Stimulated activated CD8-positive, alpha-beta memory T cell treated with anti-CD3 and anti-CD28 coated beads, Interleukin-4, amount 100 ng/mL, for 1 hour (primary cell): ENCODE measurements at places on chromosomes 5 and 9.

DNA sequence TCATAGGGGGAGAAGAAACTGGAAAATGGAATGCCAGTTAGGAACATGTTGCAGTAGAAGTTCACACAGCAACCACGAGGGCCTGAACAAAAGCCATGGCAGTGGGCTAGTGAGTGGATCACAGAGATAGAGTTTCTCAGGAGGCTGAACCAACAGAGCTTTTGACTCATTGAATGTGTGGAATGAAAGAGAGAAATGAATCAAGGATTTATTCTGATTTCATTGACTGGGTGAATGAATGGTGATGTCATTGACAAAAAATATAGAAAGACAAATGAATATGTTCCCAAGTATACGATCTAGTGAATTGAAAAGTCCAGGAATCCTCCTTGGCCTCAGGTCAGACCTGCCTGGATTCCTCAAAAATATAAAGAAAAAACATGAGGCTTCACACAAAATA lies 99.2 kb downstream of the ZNF462 start:
- no peak for DNase-seq

DNA sequence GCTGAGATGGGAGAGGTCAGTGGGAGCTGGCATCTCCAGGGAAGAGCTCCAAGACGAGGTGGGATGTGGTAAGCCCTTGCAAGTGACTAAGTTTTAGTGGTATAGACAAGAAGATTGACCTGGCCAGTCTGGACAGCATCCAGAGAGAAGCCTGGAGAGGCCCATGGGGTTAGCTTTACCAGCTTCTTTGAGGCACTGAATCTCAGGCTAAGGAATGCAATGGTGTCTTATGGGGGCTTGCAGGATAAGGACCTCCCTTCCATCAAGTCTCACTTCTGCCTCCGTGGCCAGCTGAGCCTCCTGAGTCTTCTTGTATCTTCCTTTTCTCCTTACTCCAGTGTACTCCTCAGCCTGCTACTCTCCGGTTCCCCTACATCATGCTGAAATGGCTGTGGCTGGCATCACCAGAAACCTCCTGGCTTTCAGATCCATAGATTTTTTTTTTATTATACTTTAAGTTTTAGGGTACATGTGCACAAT lies 56.5 kb upstream of the JADE2 start:
- DNase-seq, result no peak

GRCh38 chr9:69056191-69056815 lies 20.8 kb downstream of the FXN start:
- no peak for DNase-seq

GRCh38 chr5:151584057-151584937 lies 6.8 kb downstream of the FAT2 start:
- DNase-seq, result no peak

GRCh38 chr9:15423231-15423985 lies 732 bp downstream of the SNAPC3 start:
- no peak for DNase-seq

- DNase-seq, result no peak
Observed at GRCh38 chr5:161235569-161235968, 311.0 kb downstream of the GABRB2 start.

DNA sequence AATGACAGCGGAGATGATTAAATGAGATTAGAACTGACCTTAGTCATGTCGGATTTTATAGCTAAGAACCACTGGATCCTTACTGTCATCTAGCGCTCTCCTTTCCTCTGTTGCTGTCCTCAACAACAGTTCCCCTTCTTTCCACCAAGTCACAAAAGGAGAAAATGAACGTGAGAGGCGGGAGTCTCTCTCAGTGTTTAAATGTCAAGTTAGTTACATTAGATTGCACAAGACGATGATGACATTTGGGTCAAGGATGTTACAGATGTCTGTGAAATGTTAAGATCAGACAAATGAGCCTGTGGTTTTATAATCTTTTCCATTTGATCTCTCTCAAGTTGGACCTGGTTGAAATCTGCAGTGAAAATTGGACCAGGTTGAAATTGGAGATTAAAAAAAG lies 53.5 kb downstream of the FBXO38 start:
- DNase-seq, result no peak

- DNase-seq, result no peak
Observed at GRCh38 chr5:78638423-78638822, 10.1 kb downstream of the LHFPL2 start.

DNA sequence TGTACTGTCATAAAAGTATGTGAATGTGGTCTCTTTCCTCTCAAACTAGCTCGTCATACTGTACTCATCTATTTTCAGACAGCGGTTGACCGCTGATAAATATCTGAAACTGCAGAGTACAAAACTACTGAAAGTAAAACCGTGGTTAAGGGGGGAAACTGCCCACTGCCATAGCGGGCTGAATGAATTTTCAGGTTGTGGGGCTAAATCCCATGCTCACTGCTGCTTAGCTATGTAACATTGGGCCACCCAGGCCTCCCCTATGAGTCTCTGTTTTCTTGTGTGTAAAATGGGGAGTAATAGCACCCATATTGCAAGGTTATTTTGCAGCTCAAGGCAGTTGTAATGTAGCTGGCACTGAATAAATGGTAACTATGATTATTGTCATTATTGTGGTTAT lies 82.3 kb downstream of the MSX2 start:
- no peak for DNase-seq

DNA sequence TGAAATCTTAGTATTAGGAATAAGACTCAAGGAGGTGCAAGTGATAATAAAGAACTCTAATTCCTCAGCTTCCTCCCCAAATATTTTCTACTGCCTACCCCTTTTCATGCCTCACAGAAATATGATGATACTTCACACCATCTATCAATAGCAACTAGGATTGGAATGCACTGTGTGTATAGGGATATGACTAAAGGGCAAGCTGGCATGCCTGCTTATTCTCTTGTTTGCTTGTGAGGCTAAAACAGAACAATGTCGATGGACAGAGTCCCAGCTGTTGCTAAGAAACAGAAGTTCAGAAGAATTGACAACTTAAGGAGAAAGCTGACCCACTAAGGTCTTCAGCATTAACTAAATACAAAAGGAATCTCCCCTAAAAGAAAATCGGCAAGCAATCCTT lies 9.7 kb upstream of the CHD1 start:
- no peak for DNase-seq

GRCh38 chr5:157350939-157351801 lies 85.2 kb downstream of the CYFIP2 start:
- DNase-seq, result no peak

DNA sequence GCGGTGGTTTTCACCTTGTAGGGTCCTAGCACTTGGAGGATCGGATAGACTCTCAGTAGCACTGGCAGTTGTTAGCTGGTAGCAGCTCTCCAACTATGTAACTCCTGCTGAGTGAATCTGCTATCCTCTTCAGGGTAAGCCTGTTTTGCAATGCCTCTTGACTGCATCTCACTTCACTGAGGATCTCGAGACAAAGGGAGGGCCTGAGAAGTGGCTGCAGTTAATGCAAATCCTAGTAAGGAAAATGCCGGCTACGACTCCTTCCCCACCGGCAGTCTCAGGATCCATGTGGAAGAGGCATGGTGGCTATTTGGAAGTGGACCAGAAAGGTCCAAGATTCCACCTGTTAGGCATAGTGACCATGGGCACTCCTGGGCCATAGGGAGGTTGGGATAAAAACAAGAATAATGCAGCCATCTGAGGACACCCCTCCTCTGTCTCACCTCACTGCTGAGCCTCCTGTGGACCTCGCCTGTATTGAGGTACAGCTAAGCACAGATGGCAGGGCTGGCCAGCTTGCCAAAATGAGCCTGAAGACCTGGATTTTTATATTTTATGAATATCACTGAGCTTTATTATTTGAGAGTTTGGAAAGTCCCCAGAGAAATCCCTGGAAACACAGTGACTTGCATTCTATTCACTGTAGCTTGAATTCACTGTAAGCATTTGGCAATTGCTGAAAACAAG lies 146.0 kb downstream of the LIFR start:
- DNase-seq, result no peak

DNA sequence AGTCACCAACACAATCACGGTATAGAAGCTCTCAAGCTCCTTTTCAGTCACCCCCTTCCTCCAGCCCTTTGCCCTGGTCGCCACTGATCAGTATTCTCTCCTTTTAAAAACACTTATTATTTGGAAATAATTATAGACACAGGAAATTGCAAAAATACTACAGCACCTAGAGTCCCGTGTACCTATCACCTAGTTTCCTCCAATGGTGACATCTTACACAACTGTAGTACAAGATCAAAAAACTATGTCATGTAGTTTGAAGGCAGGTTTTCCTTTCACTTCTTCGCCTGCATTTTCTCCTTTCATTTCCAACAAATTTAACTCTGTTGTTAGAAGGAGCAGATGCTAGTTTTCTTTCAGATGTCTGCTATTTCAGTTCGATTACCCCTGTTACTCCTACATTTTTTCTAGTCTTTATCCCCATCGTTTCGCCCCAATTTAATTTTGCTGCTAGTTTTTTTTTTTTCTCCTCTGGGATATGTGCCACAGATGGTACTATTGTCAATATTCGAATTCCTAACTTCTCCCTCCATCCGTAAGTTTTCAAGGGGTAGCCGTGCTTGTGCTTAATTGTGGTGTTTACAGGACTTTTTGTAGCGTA lies 612 bp upstream of the ATG10 start:
- no peak for DNase-seq

GRCh38 chr5:151737431-151737830 lies 21.0 kb downstream of the ATOX1 start:
- DNase-seq, result no peak

- DNase-seq, result no peak
Observed at GRCh38 chr9:137141050-137141810, 2.3 kb downstream of the GRIN1 start.

DNA sequence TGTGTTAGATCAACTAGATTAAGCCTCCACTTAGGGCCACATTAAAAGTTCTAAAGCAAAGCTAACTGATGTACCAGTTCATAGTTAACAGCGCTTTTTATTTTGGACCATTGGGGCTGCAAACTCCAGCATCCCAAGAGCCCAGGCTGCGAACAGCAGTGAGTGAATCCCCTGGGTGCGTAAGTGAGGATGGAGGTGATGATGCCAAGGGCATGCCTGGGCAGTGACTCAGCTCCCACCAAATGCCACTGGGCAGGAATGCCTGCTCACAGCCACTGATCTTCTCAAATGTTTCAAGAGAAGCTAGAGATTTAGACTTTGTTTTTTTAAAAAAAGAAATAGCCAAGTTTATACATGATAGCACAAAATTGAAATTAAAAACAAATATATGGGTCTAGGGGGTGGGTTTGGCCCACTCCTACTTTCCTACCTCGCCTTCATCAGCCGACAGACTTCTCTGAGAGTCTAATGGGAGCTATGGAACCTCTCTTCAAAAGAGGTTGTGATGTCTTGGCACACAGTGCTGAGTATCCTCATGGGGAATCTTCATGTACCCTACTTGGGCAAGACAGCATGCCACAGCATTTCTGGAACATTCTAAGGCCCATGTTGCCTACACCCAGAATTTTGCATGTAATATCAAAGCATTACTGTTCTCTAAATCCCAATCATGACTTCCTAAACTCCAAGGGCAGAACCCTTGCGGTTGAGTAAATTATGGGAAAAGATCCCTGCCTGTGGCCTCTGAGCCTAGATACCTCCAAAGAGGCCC lies 398.1 kb downstream of the EBF1 start:
- no peak for DNase-seq

- DNase-seq, result no peak
Observed at GRCh38 chr9:16864649-16865434, 5.6 kb downstream of the BNC2 start.

DNA sequence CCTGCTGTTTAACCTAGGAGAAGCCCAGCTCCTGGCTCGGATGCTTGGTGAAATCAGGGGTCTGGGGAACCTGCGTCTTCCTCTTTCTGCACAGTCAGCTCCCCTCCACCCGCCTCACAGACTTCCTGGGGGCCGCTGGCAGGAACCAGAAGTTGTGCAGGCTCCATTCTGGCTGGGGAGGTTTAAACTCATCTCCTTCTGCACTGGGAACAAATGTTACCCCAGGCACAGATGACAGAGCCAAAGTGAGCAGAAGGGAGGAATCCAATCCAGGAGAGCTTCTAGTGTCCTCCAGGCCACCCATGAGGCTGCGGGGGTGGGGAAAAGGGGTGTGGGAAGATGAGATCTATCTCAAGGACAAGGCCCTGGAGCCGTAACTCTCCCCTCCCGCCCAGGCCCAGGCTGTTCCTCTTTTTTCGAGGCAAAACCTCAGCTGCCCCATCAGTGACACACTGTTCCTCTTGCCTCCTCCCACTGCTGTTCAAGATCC lies 31.2 kb downstream of the KCNMB1 start:
- DNase-seq, result no peak

GRCh38 chr5:113296676-113297075 lies 138.1 kb downstream of the TSSK1B start:
- no peak for DNase-seq

- DNase-seq, result no peak
Observed at GRCh38 chr5:32852976-32853375, 141.9 kb downstream of the NPR3 start.

- DNase-seq, result no peak
Observed at GRCh38 chr5:174523311-174524071, 200.9 kb upstream of the MSX2 start.

- no peak for DNase-seq
Observed at GRCh38 chr5:104170926-104171325, 608.3 kb upstream of the NUDT12 start.

DNA sequence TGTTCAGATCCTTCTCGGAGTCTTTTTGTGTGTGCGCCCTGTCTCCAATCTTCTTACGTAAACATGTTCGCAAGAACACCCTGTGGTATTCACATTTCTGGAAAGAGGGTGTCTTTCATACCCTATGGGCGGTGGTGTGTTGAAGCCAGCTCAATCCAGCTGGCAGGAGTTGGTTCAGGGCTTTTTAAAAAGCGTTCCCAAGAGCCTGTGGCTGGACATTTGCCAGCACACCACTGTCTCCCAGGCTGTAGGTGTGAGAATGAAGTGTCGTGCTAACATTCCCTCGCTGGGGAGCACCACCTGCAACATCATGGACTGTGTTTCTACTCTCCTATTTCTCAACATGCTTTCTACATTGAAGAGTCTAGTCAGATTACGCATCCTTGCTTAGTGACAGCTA lies 51.7 kb downstream of the S1PR3 start:
- DNase-seq, result no peak

- DNase-seq, result no peak
Observed at GRCh38 chr5:80092486-80093107, 57.4 kb downstream of the THBS4 start.

GRCh38 chr5:142183561-142183960 lies 75.0 kb downstream of the NDFIP1 start:
- no peak for DNase-seq

- no peak for DNase-seq
Observed at GRCh38 chr5:150069672-150070627, 16.4 kb downstream of the CSF1R start.

DNA sequence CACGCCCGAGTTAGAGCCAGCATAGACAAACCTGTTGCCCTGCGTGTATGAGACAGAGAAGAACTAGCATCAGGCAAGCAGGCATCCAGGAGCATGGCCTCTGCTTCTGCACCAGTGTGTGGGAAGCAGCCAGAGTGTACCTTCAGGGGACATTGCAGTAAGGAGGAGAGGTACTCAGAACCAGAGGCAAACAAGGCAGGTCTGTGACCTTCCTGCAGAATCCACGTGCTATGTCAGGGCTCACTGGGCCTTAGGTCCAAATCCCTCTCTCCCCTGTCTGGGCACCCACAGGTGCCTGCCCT lies 63.0 kb downstream of the SECISBP2 start:
- DNase-seq, result no peak

- DNase-seq, result no peak
Observed at GRCh38 chr5:180103487-180104167, 32.1 kb upstream of the RNF130 start.
